ENCODE measurements at places on chromosomes 12 and 14.

DNA sequence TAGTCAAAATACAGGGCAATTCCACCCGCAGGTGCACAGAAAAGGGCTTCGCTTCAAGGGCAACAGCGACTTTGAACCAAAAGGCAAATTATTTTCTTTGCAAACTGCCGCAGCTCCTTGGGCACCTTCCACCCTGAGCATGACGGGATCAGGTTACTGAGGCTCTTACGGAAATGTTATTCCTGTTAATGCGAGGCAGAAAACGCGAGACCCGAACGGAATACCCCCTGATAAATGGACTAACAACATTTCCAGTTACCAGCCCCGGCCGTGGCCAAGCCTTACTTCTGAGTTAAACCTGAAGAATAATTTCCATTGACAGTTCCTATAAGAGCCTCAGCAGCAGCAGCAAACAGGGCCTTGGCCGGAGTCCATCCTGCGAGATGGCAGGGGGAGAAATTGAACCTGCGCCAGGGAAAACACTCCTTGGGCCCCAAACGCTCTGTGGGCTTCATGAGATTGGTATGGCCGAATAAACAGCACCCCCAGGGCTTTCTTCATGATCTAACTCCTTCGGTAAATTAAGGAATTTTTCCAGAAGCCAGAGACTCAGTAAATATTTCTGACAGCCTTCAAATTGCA lies 70.0 kb upstream of the DICER1 start:
- H3K27ac ChIP-seq, result no peak overlapping the region

GRCh38 chr12:90280033-90280432 lies 571.4 kb upstream of the ATP2B1 start:
- no peak overlapping the region for H3K4me3 ChIP-seq
- H3K4me1 ChIP-seq, result peaks cover 4% of the 10 kb centered on the region
- H3K36me3 ChIP-seq, result no peaks in the 10 kb centered on the region
- H3K27me3 ChIP-seq, result no peaks in the 10 kb centered on the region
- H3K27ac ChIP-seq, result no peak overlapping the region

- no peak for DNase-seq
- H3K36me3 ChIP-seq, result no peaks in the 10 kb centered on the region
Measured at GRCh38 chr12:108360487-108360886, 21.4 kb upstream of the CMKLR1 start.

- H3K4me3 ChIP-seq, result no peak overlapping the region
- H3K36me3 ChIP-seq, result no peaks in the 10 kb centered on the region
- H3K4me1 ChIP-seq, result no peaks in the 10 kb centered on the region
Measured at GRCh38 chr14:54804538-54805041, 98.0 kb downstream of the GCH1 start.

- DNase-seq, result no peak
- no peaks in the 10 kb centered on the region for H3K27me3 ChIP-seq
- no peak overlapping the region for H3K27ac ChIP-seq
- no peaks in the 10 kb centered on the region for H3K4me1 ChIP-seq
- no peaks in the 10 kb centered on the region for H3K36me3 ChIP-seq
- H3K4me3 ChIP-seq, result no peak overlapping the region
Measured at GRCh38 chr12:119117936-119118335, 60.8 kb upstream of the HSPB8 start.

- H3K27me3 ChIP-seq, result no peaks in the 10 kb centered on the region
- no peak overlapping the region for H3K4me3 ChIP-seq
- H3K36me3 ChIP-seq, result no peaks in the 10 kb centered on the region
- no peak overlapping the region for H3K27ac ChIP-seq
Measured at GRCh38 chr14:75069811-75070145, 337 bp downstream of the ZC2HC1C start.

GRCh38 chr12:16027002-16027401 lies 115.9 kb downstream of the DERA start:
- no peak for DNase-seq
- no peaks in the 10 kb centered on the region for H3K4me1 ChIP-seq
- H3K4me3 ChIP-seq, result no peak overlapping the region
- H3K36me3 ChIP-seq, result peaks cover 3% of the 10 kb centered on the region
- no peak overlapping the region for H3K27ac ChIP-seq

GRCh38 chr14:29274890-29275596 lies 508.5 kb downstream of the FOXG1 start:
- no peak for DNase-seq
- H3K27ac ChIP-seq, result no peak overlapping the region
- H3K4me3 ChIP-seq, result no peak overlapping the region
- H3K27me3 ChIP-seq, result no peaks in the 10 kb centered on the region
- no peaks in the 10 kb centered on the region for H3K4me1 ChIP-seq

- H3K4me1 ChIP-seq, result peaks cover 37% of the 10 kb centered on the region
- no peak for DNase-seq
- peak overlapping the region; percentile 99 for H3K4me3 ChIP-seq
- peaks cover 46% of the 10 kb centered on the region for H3K36me3 ChIP-seq
- no peaks in the 10 kb centered on the region for H3K27me3 ChIP-seq
Measured at GRCh38 chr12:46374310-46374709, 1.7 kb upstream of the SLC38A2 start.

DNA sequence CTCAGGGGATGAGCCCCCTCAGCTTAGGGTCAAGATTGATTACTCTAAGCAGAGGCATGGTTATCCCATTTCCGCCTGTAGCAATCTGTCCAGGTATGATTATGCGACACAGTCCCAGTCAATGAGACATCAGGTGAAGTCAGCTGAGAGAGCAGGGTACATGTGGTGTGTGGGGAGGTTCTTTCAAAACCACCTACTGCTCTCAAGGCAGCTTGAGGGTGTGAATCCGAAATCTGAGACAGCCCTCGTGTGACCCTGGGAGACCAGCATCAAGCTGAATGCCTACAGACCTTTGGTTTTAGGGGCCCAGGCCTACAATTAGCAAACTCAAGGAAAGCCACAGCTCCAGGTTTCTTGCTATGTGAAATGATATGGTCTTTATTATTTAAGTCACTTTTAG lies 275.7 kb downstream of the ITPR2 start:
- H3K4me3 ChIP-seq, result no peak overlapping the region
- H3K36me3 ChIP-seq, result peaks cover 6% of the 10 kb centered on the region
- no peaks in the 10 kb centered on the region for H3K4me1 ChIP-seq
- H3K27me3 ChIP-seq, result no peaks in the 10 kb centered on the region

DNA sequence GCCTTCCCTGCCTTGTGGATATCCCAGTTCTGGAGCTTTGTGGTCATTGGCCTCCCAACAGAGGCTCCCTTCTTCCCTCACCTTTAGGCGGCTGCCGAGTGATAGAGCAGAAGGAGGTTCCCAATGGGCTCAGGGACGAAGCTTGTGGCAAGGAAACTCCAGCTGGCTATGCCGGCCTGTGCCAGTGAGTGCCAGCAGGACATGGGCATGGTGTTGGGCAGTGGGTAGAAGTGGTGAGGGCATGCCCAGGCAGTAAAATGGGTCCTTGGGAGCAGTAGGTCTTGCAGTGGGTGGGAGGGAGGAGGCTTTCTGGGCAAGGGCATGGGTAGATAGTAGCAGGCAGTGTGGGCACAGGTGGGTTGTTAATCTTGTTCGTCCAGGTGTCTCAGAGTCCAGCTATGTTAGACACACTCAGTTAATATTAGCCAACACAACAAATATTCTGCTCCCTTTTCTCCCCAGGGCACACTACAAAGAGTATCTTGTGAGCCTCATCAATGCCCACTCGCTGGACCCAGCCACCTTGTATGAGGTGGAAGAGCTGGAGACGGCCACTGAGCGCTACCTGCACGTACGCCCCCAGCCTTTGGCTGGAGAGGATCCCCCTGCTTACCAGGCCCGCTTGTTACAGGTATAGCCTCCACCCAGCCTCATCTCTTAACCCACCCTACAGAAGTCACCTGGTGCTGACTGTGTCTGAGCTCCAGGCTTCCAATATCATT lies 1.1 kb upstream of the IRF9 start:
- H3K27me3 ChIP-seq, result no peaks in the 10 kb centered on the region
- no peak for DNase-seq

DNA sequence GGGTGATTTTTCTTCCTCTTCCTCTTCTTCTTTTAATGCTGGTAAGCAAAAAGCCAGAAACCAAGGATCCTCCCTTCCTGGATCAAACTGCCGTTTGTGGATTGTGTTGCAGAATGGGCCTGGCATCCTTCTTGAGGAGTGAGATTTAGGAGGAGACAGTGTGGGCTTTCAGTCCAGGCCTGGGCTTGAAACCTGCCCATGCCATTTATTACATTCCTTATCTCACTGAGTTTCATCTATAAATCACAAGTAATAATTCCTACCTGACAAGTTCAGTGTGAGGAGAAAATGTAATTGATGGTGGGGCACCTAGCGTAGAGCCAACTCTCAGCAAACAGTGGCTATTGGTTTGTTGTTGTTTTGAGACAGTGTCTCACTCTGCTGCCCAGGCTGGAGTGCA lies 126.4 kb downstream of the SLC35F4 start:
- no peak overlapping the region for H3K27ac ChIP-seq
- no peak overlapping the region for H3K4me3 ChIP-seq
- no peaks in the 10 kb centered on the region for H3K27me3 ChIP-seq

GRCh38 chr12:127282786-127283565 lies 984.0 kb upstream of the TMEM132C start:
- H3K27ac ChIP-seq, result no peak overlapping the region
- no peak for DNase-seq
- no peak overlapping the region for H3K4me3 ChIP-seq
- peaks cover 12% of the 10 kb centered on the region for H3K27me3 ChIP-seq
- H3K4me1 ChIP-seq, result peaks cover 12% of the 10 kb centered on the region

DNA sequence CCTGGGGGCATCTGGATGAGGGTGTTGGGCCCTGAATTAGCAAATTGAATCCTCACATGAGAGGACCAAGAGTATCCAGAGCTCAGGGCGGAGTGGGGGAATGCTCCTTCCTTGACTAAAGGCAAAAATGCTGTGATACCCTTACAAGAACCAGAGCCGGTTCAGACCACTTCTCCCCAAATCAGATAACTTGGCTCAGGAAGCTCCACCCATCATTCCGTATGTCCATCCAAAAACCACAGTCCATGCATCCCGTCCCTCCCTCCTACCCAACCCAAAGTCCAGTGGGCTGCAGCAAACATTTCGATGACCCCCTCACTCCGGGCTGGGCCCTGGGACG lies 22.4 kb downstream of the DIO3 start:
- no peaks in the 10 kb centered on the region for H3K36me3 ChIP-seq
- no peak for DNase-seq
- H3K27ac ChIP-seq, result no peak overlapping the region
- H3K4me1 ChIP-seq, result no peaks in the 10 kb centered on the region
- no peak overlapping the region for H3K4me3 ChIP-seq

- no peak for DNase-seq
- peaks cover 35% of the 10 kb centered on the region for H3K27me3 ChIP-seq
- no peak overlapping the region for H3K4me3 ChIP-seq
- H3K27ac ChIP-seq, result no peak overlapping the region
- H3K4me1 ChIP-seq, result no peaks in the 10 kb centered on the region
- H3K36me3 ChIP-seq, result no peaks in the 10 kb centered on the region
Measured at GRCh38 chr12:93221841-93222240, 155.9 kb upstream of the NUDT4 start.

DNA sequence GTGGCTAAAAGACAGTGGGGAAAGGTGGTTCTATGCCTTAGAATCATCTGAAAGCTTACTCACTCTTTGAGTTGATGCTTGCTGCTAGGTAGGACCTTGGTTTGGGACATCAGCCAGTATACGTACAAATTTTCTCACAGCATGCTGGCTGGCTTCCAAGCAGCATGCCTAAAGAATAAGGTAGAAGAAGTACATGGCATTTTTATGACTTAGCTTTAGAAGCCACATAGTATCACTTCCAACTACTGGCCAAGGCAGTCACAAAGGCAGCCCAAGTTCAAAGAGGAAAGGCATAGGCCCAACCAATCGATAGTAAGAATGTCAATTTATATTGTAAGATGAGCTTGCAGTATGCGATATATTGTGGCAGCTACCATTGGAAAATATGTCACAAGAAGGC lies 284.2 kb upstream of the CAND1 start:
- no peaks in the 10 kb centered on the region for H3K36me3 ChIP-seq
- no peak overlapping the region for H3K4me3 ChIP-seq
- H3K4me1 ChIP-seq, result no peaks in the 10 kb centered on the region
- H3K27ac ChIP-seq, result no peak overlapping the region
- DNase-seq, result no peak

DNA sequence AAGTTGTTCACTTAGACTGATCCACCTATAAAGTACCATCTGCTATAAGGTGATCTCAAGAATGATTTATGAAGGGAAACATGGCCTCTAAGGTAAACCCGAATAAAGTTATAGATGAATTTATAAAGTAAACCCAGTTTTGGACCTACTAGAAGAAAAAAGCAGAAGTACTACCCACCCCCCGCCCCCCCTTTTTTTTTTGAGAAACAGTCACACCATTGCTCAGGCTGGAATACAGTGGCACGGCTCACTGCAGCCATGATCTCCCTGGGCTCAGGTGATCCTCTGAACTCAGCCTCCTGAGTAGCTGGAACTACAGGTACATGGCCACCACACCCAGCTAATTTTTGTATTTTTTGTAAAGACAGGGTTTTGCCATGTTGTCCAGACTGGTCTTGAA lies 3.9 kb downstream of the ENTPD5 start:
- peaks cover 8% of the 10 kb centered on the region for H3K4me1 ChIP-seq
- no peak overlapping the region for H3K4me3 ChIP-seq
- no peaks in the 10 kb centered on the region for H3K27me3 ChIP-seq
- peaks cover 9% of the 10 kb centered on the region for H3K36me3 ChIP-seq

DNA sequence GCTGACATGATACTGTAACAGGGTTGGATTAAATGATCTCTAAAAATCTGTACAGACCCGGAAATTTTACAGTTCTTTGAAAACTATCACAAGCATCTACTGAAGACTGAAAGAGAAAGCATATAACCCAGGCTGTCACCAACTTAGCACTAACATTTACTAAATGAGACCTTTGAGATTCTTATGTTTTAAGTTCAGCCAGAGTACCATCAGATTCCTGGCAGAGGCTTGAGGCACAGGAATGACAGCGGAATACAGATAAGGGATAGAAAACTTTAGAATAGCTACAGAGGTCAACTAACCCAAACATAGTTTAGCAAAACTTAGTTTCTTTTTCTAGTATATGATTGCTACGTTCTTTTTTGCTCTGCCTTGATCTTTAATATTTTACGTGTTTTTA lies 91.6 kb upstream of the FERMT2 start:
- H3K27ac ChIP-seq, result no peak overlapping the region
- DNase-seq, result no peak
- peaks cover 32% of the 10 kb centered on the region for H3K36me3 ChIP-seq
- no peaks in the 10 kb centered on the region for H3K27me3 ChIP-seq
- H3K4me1 ChIP-seq, result no peaks in the 10 kb centered on the region

DNA sequence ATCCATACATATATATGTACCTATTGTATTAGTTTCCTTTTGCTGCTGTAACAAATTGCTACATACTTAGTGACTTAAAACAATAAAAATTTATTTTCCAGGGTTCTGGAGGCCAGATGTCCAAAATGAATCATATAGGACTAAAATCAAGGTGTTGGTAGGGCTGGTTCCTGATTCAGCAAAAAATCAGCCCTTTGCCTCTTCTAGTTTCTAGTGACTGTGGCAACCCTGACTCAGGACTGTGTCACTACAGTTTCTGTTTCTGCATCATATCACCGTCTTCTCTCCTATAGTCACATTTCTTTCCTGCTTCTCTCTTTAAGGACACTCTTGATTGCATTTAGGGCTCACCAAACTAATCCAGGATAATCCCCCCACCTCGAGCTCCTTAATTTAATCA lies 386.3 kb upstream of the TBX3 start:
- DNase-seq, result no peak
- no peak overlapping the region for H3K27ac ChIP-seq
- no peaks in the 10 kb centered on the region for H3K27me3 ChIP-seq
- H3K36me3 ChIP-seq, result no peaks in the 10 kb centered on the region
- no peaks in the 10 kb centered on the region for H3K4me1 ChIP-seq

GRCh38 chr12:63325757-63326156 lies 174.8 kb upstream of the AVPR1A start:
- no peaks in the 10 kb centered on the region for H3K4me1 ChIP-seq
- H3K27ac ChIP-seq, result no peak overlapping the region
- no peak for DNase-seq
- no peak overlapping the region for H3K4me3 ChIP-seq
